ENCODE measurements at places on chromosomes 16 and 17. TPM values are rescaled to one million over a fixed set of nuclear protein-coding genes. Genes with fewer than 3 reads are reported as not detected.

Gene XYLT1
- total RNA-seq = 15.7 TPM

Gene NUDT21
- total RNA-seq = 307 TPM

- no peak for DNase-seq
Measured at GRCh38 chr17:48522031-48522653, 8.7 kb downstream of the HOXB1 start.

- DNase-seq = no peak
Measured at GRCh38 chr17:50317121-50317520, 28.8 kb upstream of the XYLT2 start.

GRCh38 chr17:12229335-12229734, 208.7 kb downstream of the MAP2K4 start:
- DNase-seq = no peak

- no peak for DNase-seq
Measured at GRCh38 chr16:4317532-4318450, 1.9 kb downstream of the GLIS2 start.

DNA sequence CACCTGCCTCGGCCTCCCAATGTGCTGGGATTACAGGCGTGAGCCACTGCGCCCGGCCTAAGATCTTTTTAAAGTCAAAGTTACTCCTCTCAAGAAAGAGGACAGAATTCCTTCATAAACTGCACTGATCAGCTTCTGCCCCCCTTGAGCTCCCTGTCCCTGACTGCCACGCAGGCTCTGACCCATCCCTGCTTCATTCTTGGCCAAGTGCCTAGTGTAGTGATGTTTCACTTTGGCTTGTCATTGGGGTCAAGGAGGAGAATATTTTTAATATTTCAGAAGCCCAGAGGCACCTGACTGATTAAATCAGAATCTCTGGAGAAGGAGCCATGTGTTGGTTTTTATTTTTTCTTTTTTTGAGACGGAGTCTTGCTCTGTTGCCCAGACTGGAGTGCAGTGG, 9.1 kb downstream of the MRM1 start:
- DNase-seq = no peak
